Activated naive CD8-positive, alpha-beta T cell treated with anti-CD3 and anti-CD28 coated beads for 36 hours (primary cell): ENCODE measurements at places on chromosomes 1 and 21.

DNA sequence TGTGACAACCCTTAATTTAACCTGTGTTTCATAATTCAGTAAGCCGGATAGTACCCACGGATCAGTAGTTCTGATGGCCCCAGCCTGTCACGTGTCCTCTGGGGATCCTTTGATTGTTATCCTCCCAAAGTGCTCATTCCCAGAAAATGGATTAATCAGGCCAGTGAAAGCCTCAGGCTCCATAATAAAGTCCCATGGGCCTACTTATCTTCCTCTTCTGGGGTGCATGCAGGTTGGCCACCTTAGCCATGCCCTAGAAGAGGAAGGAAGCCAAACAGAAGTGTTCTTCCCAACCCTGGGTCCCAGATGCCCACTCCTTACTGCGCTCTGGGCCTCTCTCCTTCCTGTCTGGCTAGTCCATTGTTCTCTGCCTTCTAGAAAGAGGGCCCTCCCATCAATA lies 146.1 kb downstream of the EDEM3 start:
- no peak for DNase-seq

- no peak for DNase-seq
Measured at GRCh38 chr1:153364766-153365666, 7.4 kb downstream of the S100A9 start.

GRCh38 chr1:38875811-38876210 lies 2.7 kb upstream of the MYCBP start:
- DNase-seq, result no peak

GRCh38 chr1:83704350-83704749 lies 294.6 kb downstream of the TTLL7 start:
- no peak for DNase-seq

DNA sequence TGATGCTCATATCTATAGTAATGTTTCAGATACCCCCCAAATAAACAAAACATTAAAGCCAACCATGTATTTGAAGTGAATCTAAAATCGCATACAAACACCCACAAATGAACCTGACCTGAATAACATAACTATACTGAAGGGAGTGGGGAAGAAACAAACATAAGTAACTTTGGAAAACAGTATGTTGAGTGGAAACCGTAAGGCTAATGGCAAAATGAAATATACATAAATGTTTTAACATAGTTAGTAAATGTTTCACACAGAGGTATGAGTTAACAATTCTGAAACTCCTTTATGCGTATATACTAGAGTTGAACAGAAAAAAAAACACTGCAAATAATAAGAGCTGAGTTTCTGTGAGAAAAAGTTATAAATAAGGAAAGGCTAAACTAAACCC lies 125.6 kb downstream of the ACBD6 start:
- DNase-seq, result no peak

GRCh38 chr1:53413175-53414001 lies 45.8 kb upstream of the DMRTB1 start:
- peak; percentile 80 for DNase-seq

DNA sequence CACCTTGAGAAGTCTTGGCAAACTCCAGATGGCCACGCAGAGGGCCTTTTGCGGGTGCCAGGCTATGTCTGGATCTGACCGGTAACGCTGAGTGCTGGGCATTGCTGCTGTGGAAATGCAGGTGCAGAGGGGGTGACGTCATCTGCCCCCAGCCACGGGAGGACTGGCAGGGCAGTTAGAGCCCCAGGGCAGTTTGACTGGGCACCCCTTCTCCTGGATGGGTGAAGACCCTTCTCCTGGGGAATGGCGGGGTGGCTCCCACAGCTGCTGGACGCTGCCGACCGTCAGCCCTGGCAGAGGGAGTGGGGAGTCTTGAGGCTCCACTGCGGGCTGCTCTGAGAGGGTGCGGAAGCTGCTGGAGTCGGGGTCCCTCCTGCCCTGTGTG lies 12.6 kb upstream of the EDN2 start:
- DNase-seq, result no peak

GRCh38 chr1:30374400-30375070 lies 348.9 kb downstream of the MATN1 start:
- no peak for DNase-seq

DNA sequence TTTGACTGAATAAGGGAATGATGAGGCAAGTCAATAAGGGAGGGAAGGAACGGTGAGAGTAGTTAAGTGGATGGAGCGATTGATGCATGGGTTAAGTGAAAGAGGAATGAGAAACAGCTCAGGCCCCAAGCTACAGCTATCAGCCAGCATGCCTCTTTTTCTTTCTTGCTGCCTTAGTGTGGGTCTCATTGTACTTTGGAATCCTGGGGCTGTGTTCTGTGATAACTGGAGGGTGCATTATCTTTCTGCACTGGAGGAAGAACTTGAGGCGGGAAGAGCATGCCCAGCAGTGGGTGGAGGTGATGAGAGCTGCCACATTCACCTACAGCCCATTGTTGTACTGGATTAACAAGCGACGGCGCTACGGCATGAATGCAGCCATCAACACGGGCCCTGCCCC lies 1.0 kb downstream of the TEX38 start:
- DNase-seq, result no peak

GRCh38 chr21:34812504-34813265 lies 143.9 kb downstream of the CLIC6 start:
- no peak for DNase-seq

- DNase-seq, result no peak
Measured at GRCh38 chr21:34640858-34641257, 25.9 kb upstream of the RCAN1 start.

GRCh38 chr1:161962091-161962887 lies 61.4 kb downstream of the OLFML2B start:
- peak; percentile 61 for DNase-seq

- no peak for DNase-seq
Measured at GRCh38 chr21:32469628-32470027, 57.1 kb downstream of the EVA1C start.

- no peak for DNase-seq
Measured at GRCh38 chr1:29931477-29932175, 695.3 kb downstream of the PTPRU start.

DNA sequence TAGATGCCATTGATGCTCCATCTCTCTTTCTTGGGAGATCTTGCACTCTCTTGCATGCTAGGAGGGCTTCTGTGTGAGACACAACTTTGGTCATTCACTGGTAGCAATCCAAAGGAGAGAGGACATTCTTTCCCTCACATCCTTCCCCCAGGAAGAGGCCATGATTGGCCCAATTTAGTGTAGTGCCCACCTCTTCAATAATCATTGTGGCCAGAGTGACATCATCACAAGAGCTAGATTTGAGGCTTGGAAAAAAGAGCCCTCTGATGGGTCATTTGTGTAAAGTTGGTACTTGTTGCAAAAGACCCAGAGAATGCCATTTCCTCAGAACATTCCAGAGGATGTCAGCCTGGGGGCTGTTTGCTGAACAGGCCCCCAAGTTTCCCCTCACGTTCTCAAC lies 30.2 kb downstream of the S100A6 start:
- no peak for DNase-seq

DNA sequence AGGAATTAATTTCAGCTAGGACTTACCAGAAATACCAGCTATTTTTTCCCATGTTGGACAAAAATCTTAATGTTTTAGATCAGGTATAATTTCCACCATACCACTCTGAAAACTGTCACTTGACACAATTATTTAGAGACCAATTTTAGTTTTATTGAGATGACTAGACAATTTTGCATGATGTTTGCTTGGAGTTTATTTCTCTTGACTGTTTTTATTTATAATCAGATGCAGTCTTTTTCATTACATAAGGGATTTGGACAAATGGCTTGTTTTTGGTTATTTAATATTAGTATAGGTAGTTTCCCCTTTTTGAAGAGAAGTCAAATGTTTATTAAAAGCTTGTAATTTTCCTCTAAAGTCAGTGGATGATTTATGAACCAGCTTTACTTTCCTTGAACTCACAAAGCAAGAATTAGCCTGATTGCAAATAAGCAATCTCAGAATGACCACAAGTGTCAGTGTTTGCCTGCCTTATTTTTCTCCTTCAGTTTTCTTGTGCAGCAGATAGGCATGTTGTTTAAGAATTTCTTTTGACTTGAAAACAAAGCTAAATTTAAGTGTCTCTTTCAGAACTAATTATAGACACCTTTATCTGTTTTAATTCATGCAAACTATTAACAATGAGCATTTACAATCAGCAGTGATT lies 3.8 kb upstream of the B3GALT2 start:
- no peak for DNase-seq

- no peak for DNase-seq
Measured at GRCh38 chr1:115217150-115218033, 120.7 kb downstream of the NGF start.

DNA sequence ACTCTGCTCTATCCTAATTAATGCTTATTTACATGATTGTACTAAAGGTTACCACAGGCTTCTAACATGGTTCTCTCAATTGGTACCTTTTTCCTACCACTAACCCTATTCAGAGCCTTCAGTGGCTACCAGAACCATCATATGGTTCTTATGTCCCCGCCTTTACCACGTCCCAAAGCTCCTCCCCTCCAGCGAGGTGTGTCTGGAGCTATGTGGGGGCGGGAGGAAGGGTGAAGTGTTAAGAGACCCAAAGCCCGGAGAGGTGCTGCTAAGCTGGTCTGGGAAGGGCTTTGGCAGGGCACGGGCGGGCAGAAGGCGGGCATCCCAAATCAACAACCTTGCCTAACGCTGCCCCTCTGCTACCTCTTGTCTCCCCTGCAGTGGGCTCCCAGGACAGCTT lies 10.0 kb downstream of the SPATA46 start:
- DNase-seq, result no peak

DNA sequence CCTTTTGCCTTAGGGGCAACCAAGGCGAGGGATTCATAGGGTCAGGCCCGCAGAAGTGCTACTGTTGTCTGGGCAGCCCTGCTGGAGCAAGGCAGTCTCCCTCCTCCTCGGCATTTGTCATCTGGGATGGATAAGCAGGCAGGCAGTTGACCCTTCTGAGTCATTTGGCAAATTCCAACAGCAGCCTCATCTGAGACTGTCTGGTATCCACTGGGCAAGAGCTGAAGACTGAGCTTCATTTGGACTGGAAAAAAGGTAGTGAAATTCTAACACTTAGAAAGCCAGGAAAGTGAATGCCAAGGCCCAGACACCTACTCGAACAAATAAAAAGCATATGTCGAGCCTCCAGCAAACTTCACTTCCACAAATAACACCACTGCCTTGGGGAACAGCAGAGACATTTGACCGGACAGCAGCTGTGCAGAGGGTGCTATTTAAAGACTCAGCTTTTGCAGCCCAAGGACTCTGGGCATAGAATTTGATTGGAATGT lies 4.0 kb upstream of the ZBTB40 start:
- DNase-seq, result no peak

GRCh38 chr1:12617901-12618660 lies at the start of gene DHRS3:
Gene DHRS3, minus strand, starts transcription at chr1:12618210. Its CDS starts 862 bp downstream, at chr1:12617348.
- DNase-seq, result peak; percentile 90

- DNase-seq, result no peak
Measured at GRCh38 chr1:110482662-110483307, 31.8 kb downstream of the PROK1 start.

- DNase-seq, result no peak
Measured at GRCh38 chr1:225470211-225471108, 42.6 kb upstream of the LBR start.

- DNase-seq, result no peak
Measured at GRCh38 chr1:167469280-167469965, 48.9 kb downstream of the CD247 start.

GRCh38 chr1:111846842-111847241 lies 91.1 kb downstream of the DDX20 start:
- DNase-seq, result no peak

DNA sequence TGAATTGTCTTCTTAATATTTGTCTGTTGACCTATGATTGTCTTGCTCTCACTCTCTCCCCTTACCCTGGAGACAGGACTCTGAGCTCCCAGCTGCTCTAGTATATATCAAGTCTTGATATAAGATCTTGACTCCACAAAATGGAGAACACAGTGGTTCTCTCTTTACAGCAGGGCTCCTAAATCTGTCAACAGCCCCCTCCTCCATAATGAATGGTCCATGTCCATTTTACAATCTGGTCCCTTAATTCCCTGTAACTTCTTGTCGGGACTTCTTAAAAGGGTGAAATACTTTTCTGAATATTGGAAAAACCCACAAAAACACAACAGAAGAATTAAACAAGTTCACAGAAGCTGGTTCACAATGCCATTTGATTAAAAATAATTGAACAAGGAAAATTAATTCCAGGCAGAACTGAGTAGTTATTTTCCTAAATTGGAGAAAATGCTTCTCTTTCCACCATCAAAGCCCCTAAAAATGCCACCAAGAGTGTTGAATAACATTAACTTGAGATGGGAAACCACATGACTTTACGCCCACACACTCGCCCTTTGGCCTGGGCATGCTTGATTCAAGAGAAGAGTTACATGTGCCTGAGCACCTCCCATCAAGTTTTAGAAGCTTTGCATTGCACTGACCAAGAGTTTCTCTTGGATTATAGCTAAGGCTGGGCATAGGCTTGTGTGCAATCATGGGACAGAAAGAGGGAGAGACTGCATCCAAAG lies 109.8 kb downstream of the TOMM20 start:
- peak; percentile 58 for DNase-seq

GRCh38 chr1:41639332-41639936 lies 155.0 kb upstream of the EDN2 start:
- peak; percentile 70 for DNase-seq

- DNase-seq, result no peak
Measured at GRCh38 chr21:43598416-43599120, 60.7 kb downstream of the HSF2BP start.

GRCh38 chr1:69527273-69527672 lies 40.4 kb upstream of the LRRC7 start:
- DNase-seq, result no peak

DNA sequence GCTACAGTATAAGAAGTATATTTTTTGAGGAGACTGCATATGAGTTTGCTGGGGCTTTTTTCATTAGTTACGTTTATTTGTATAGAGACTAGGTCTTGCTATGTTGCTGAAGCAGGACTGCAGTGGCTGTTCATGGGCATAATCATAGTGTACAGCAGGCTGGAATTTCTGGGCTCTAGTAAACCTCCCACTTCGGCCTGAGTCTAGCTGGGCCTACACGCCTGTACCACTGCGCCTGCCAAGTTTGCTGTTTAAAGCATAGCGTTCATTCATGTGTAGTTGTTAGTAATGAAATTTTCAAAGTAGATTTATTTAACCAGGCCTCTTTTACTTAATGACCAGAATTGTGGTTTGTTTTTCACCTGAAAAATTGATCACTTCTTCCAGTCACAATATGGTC lies 33.8 kb downstream of the HS2ST1 start:
- no peak for DNase-seq

GRCh38 chr1:165497069-165498013 lies 46.5 kb upstream of the LRRC52 start:
- DNase-seq, result no peak

GRCh38 chr21:21818898-21819297 lies 820.7 kb downstream of the NCAM2 start:
- DNase-seq, result no peak
